ENCODE measurements at places on chromosomes 5 and 9.

- no peak for DNase-seq
Measured at GRCh38 chr5:149441986-149442385, 62.9 kb upstream of the IL17B start.

- DNase-seq: no peak
Measured at GRCh38 chr9:37938121-37938891, 34.4 kb upstream of the SLC25A51 start.

- no peak for DNase-seq
Measured at GRCh38 chr5:151123897-151124751, 33.5 kb downstream of the ANXA6 start.

DNA sequence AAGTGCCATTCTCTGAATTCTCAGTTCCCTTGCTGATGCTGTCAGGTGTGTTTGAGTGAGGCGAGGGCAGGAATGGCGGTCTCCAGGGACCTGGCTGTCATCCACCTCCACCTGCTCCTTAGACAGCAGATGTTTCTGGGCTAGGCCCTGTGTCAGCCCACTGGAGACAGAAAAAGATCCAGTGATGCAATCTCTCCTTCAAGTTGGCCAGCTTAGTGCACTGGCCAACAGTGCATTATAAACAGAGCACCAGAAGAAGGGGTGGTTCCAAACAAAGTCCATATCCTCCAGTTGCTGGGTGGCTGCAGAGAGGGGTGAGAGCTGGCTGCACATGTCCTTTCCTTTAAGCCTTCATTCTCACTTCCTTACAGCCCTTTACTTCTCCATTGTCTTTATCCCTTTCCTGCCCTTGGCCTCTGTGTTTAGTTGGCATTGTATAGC, 26.5 kb downstream of the NANS start:
- DNase-seq: no peak

DNA sequence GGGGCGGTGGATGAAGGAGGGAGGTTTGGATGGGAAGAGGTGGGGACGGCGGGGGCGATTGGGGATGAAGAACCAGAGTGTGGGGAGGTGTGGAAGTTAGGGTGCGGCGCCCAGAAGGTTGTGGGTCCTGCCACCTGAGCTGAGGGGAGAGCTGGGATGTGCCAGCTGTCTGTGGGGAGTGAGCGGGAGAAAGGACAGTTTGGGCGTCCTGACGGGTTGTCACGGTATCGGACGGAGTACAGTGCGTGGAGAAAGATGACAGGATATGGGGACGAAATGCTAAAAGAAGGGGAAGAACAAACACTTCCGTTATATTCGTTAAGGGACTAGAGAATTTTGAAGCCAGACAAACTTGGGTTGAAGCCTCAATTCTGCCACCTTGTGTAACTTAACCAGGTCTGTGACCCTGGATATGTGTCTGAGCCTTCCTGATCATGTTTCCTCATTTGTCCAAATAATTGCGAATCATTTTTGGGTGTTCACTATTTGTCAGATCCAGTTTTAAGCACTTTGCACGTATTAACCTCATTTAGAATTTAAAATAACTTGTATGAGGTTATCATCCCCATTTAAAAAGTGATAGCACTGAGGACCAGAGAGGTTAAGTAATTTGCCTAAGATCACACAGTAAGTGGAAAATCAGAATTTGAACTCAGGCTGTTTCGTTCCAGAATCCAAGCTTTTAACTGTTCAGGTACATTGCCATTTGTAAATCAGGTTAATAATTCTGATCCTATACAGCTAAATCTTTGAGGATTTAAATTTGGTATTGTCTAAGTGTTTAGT, 689 bp downstream of the CNTRL start:
- DNase-seq: peak; percentile 63

- no peak for DNase-seq
Measured at GRCh38 chr9:90176901-90177300, 465.7 kb downstream of the DIRAS2 start.

- DNase-seq: no peak
Measured at GRCh38 chr5:171906703-171907590, 99.5 kb downstream of the FBXW11 start.

DNA sequence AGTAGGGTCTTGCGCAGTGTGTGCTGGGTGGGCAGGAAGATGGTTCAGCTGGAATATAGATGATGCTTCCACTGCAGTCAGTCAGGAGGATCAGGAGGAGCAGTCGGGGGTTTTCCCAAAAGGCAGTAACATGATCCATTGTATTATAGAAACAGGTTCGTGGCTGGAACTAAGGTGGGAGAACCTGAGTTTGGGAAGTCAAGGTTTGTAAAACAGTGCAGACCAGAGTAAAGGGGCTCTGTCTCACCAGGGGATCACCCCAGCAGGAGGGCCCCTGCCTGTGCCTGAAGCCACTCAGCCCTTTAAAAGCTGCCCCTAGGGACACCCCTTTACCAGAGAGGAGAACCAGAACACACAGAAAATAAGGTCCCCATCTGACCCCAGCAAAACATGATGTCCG, 213.4 kb downstream of the AUH start:
- no peak for DNase-seq

GRCh38 chr9:108889649-108890067, 27.6 kb downstream of the ACTL7A start:
- peak; percentile 34 for DNase-seq

GRCh38 chr9:5575000-5575399, 53.9 kb upstream of the RIC1 start:
- no peak for DNase-seq

- DNase-seq: no peak
Measured at GRCh38 chr5:60943624-60944023, 1.2 kb downstream of the ERCC8 start.

GRCh38 chr5:137730336-137730735, 5.6 kb downstream of the KLHL3 start:
- DNase-seq: no peak

DNA sequence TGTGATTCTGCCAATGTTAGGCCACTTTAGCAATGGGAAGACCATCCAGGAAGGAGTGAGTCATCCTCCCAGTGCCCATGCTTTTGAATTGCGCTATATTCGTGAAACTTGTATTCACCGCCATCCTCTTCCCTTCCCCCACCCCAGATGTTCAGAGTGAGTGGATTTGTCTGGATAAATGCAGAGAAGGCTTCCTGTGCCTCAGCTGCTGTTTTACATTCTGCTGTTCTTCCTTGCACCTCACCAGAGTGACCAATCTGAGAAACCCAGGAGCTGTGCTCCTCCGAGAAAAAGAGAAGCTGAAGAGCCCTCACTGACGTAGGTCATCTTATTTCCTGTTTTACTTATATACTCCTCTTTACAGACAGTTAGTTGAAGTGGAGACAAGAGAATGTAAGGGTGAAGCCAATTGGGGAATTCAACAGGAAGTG, 24.6 kb upstream of the SVEP1 start:
- no peak for DNase-seq

GRCh38 chr9:134558124-134558905, 83.3 kb upstream of the COL5A1 start:
- no peak for DNase-seq

- DNase-seq: no peak
Measured at GRCh38 chr5:156532921-156533320, 206.0 kb downstream of the SGCD start.

GRCh38 chr9:134455934-134456755, 129.9 kb downstream of the RXRA start:
- DNase-seq: peak; percentile 79

DNA sequence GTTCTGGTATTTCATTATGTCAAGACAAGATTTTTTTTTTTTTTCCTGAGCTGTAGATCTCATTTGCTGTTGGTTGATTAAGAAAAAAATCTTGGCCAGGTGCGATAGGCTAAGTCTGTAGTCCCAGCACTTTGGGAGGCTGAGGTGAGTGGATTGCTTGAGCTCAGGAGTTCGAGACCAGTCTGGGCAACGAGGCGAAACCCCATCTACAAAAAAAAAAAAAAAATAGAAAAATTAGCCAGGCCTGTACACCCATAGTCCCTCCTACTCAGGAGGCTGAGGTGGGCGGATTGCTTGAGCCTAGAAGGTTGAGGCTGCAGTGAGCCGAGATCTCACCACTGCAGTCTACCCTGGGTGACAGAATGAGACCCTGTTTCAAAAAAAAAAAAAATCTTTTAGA, 12.2 kb downstream of the CDC42SE2 start:
- DNase-seq: no peak

- DNase-seq: no peak
Measured at GRCh38 chr5:33231935-33232334, 208.8 kb upstream of the TARS1 start.

- DNase-seq: peak; percentile 72
Measured at GRCh38 chr5:1312993-1313833, 18.3 kb upstream of the TERT start.

- no peak for DNase-seq
Measured at GRCh38 chr5:175226506-175226905, 217.5 kb downstream of the DRD1 start.

- no peak for DNase-seq
Measured at GRCh38 chr5:329121-329735, 7.7 kb downstream of the AHRR start.

DNA sequence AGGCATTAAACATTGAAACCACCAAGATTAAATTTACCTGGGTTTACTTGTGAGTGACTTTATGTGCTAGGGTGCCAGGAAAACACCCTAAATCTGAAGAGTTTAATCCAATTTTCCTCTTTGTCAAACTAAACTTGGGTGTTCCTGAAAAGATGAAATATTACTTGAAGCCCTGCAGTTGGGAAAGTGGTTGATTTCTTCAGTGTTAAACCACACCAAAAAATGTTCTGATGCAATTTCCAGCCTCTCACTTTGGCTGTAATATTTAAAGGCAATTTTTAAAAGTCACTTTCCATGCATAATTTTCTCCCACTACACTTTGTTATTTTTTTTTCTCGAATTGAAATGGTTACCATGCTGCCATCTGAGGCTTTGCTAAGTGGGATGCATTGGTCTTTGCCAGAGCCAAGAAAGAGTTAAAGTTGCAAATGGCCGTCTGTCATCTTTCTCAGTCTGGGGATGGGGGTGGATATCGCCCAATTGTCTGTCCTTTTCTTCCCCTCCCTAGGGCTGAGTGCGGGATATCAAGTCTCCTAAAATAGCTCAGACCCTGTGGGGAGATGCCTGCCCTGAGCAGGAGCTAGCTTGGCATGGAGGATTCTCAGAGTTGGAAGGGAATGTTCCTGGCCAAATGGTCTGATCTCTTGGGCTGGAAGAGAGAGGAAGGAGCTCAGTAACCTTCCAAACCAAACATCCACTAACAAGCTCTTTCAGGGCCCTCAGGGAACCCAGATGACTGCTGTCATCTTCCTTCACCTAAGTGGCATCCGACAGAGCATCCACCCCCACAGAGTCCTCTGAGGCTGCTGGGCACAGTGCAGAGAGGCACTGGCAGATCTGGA, 13.6 kb upstream of the SHB start:
- no peak for DNase-seq

DNA sequence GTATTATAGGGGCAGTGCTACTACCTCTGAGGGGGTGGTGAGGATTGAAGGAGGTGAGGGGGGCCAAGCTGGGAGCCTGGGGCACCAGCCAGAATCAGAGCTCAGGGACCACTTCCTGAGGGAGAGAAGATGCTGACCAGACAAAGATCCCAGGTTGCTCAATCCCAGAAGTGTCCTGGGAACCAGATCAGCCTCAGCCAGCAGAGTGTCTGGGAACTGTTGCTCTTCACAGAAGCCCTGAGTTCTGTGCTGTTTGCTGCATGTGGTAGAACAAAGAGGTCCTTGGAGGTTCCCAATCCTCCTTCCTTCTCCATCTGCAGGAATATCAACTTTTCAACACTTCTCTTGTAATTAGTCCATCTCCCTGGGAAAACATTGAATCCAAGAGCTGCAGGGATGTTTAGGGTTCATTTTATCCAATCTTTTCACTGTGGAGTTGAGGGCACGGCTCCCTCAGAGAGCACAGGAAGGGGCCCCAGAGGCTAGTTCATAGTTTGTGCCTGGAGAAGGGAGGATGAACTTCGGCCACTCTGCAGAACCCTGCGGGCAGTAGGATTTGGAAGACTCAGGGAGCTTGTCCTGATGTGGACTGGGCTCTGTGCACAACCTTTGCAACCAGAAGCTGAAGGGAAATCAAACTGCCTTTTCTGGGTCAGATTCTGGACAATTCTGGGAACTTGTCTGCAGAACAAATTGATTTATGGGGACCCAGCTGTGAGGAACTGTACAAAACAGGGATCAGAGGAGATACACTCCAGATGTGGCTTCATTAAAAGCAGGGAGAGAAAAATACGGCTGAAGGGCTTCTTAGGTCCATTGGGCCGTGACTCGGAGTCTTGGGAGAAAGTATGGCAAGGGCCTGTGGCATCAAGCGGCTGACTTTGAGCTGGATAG, 57.1 kb downstream of the GALNT12 start:
- DNase-seq: no peak

DNA sequence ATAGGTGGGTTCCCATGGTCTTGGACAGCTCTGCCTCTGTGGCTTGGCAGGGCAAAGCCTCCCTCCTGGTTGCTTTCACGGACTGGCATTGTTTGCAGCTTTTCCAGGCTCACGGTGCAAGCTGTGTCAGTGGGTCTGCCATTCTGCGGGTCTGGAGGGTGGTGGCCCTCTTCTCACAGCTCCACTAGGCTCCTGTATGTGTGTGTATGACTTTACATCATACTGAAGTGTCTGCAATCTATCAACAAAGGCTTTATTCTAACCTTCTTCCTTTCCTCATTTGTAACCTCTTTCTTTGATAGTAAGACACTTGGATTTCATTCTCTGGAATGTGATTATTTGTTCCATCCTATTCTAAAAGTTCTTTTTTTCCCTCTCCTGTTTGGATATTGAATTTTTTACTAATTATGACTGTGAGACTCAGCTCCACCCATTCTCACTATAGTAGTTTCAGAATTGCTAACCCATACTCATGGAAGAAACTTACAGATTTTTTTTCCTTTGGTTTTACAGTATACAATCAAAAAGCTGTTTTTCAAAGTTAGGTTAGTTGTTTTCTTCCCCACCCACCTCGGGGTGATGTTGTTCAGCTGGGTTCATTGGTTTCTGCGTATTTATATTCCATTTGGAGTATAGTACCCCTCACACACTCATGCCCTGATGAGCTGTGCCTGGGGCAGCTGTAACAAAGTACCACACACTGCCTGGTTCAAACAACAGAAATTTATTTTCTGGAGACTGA, 144.6 kb upstream of the OTULINL start:
- no peak for DNase-seq

DNA sequence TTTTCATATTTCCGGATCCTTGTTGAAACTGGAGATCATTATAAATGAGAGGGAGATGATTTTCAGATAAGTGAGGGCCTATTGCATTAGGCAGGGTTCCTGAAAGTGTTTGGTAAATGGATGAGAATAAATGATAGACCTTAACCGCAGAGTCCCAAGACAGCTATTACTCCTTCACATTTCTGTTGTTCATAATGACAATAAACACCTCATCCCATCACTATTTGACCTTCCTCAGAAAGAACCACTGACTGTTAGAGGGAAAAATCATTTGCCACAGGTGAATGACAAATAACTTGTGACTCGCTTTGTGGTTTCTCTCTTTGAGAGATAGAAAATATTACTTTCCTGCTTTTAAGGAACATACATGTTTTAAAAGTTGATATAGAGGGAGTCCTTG, 47.3 kb upstream of the TRMT10B start:
- peak; percentile 36 for DNase-seq

- DNase-seq: no peak
Measured at GRCh38 chr5:4661836-4662235, 478.3 kb upstream of the ADAMTS16 start.
